ENCODE measurements at places on chromosomes 3 and 15.

DNA sequence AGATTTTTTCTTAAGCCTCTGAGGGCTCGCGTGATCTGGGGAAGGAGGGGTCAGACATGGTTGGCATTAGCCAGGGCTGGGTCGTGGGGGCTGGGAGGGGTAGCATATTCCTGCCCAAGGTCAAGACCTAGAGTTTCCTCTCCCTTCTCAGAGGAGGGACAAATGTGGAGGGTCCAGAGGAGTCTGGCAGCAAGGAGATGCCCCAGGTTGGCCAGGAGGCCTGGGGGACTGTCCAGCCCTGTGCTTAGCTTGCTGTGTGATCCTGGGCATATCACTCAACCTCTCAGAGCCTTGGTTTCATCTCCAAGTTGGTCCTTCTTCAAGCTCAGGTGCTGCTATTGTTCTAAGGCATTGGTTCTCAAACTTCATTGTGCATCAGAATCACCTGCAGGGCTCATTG is 9.1 kb upstream of the CAMP start:
- no peak for DNase-seq

DNA sequence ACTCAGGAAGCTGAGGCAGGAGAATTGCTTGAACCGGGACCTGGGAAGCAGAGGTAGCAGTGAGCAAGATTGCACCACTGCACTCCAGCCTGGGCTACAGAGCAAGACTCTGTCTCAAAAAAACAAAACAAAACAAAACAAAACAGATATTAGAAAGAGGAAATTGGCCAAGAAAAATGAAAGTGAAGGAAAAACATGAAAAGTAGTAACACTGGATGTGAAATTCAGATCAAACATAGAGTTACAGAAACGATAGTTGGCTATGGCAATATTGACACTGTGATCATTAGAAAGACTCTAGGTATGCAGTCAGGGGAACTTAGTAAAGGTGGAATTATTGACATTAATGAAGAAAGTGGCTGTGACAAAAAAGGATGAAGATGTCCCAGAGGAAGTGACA is 13.2 kb upstream of the TIPARP start:
- DNase-seq, result no peak

DNA sequence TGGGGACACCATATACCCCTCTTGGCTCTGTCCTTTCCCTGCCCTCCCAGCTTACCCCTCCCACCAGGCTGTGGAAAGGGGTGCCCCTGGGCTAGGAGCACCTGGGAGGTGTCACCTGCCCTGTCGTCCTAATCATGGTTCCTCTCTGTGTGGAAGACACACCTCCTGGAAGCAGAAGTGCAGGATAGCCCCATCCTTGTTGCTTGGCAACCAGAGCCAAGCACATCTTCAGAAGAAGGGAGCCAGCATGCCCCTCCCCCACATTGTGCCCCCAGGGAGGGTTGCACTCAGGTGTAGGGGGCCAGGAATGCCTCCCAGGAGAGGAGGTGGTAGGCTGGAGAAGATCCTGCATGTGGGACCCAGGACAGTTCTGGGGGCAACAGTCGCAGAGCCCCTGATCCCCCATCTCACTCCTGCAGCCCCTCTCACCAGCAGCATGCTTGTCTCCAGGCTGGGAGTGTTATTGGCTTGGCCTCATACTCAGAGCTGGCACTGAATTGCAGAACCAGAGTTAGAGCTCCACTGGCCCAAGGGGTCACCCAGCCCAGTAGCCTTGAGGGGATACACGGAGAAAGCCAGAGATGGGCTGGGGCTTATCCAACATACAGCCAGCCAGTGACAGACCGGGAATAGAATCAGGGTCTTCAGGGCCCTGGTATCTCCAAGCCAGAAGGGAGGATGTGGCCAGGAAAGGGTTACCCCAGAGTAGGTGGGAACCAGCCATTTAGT is 8.4 kb downstream of the RAB6B start:
- no peak for DNase-seq

GRCh38 chr3:65483480-65483879 is 555.2 kb downstream of the MAGI1 start:
- DNase-seq, result no peak

DNA sequence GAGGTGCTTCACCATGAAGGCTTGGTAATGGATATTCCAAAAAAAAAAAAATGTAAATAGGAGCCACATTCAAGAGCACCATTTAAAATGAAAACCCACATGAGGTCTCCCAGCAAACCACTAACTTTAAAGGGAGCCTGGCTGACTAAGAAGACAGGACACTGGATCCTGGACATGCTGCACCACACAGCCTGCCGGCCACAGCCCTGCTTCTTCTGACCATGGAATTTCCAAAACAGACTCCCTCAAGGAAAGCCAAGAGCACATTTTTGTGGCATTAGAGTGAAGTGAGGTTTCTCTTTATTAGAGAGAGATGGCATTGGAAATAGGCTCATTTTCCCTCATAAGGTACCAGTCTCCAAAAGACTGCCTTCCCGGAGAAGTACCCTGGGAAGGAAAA is 113.9 kb downstream of the RORA start:
- DNase-seq, result no peak

GRCh38 chr3:75237053-75237452 is 427.1 kb upstream of the FRG2C start:
- DNase-seq, result no peak

- no peak for DNase-seq
Observed at GRCh38 chr15:38369936-38370478, 83.9 kb upstream of the FAM98B start.

DNA sequence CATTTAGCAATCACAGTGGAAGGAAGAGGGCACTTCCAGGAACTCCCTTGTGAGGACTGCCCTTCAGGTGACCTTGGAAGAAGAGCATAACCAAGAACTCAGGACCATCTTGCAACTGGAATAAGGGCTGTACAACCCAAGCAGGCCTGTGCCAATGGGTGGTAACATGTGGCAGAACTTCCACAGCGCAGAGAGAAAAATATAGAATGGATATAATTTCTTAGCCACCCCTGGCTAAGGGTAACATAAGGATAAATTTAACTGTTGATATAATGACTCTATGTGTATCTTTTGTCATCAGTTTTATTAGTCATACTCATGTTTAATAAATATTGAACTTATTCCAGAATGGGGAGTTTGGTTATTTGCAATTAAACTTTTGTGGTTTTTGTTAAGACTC is 13.4 kb upstream of the MFSD1 start:
- no peak for DNase-seq

DNA sequence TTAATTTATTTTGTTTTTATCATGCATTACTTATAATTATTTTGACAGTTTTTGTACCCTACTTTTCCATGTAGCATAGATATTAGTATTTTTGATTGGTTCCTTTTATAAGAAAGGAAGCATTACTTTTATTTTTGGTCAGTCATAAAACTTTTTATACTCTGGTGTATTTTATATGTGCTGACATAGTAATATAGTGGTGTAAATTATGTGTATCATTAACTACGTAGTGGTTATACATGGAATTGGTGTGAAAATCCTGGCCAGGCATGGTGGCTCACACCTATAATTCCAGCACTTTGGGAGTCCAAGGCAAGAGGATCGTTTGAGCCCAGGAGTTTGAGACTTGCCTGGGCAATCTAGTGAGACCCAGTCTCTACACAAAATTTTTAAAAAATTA is 18.8 kb upstream of the NIPA2 start:
- DNase-seq, result no peak

- no peak for DNase-seq
Observed at GRCh38 chr15:96126859-96127258, 203.6 kb upstream of the NR2F2 start.

DNA sequence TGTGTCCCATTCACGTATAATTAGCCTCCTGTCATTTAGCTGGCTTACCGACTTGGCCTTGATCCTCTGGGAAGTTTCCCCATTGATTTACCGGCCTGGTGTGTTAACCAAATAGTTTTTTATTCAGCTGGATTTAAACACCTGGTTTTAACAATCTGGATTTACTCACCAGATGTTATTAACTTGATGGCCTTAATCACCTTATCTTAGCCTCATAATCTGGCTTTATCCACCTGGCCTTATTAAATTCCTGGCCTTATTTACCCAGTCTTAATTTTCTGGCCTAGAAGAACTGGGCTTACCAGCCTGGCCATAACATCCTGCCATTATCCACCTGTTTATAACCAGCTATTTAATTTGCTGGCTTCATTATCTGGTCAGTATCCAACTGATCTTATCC is 89.9 kb downstream of the IL12A start:
- DNase-seq, result no peak

GRCh38 chr15:27254801-27255200 is 283.8 kb downstream of the GABRG3 start:
- DNase-seq, result no peak

- peak; percentile 43 for DNase-seq
Observed at GRCh38 chr15:83365370-83365938, 81.0 kb upstream of the BNC1 start.

DNA sequence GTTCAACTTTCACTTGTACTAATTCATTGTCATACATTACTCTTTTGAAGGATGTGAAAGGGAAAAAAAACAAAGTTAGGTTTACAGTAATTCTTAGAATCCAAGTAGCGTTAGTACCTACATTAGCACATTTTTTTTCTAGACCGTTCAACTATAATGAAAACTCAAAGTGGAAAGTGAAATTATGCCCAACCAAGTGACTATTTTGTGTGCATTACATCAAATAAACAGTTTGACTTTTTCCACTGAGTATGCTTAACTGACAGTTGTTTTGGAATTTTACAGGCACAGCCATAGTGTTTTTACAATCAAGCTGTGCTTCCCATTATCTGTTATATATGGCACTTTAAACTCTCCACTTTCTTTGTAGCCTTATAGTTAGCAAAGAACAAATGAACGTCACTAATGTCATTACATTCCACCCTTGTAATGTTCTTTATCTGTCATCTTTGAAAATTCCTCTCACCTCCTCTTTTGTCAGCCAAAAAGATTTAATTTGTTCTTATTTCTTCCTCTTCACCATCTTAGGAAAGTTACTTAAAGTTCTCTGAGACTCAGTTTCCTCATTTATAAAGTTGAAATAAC is 142.3 kb upstream of the SOX2 start:
- DNase-seq, result no peak

DNA sequence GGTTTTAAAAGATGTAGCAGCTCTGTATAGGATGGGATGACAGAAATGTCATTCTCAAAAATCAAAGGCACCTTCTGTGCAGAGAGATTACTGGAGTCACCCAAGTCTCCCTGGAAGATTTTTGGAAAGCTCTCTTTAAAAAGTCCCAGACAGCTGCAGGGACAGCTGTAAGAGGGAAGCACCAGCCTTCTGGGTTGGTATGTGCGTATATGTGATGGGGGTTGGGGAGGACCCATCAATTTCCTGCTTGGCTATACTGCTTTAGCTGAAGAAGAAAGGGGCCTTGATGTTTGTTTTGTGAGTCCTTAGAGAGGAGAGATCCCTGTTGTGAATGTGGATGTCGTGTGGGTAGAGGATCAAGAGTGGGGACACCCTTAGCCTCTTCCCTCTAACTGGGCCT is 5.4 kb upstream of the SEC11A start:
- DNase-seq, result no peak

- DNase-seq, result no peak
Observed at GRCh38 chr3:172135820-172136219, 96.4 kb downstream of the FNDC3B start.

GRCh38 chr3:127471142-127471541 is 119.4 kb downstream of the TPRA1 start:
- DNase-seq, result no peak

GRCh38 chr3:129608936-129609590 is 2.6 kb upstream of the PLXND1 start:
- no peak for DNase-seq

- no peak for DNase-seq
Observed at GRCh38 chr3:160702290-160702689, 25.3 kb downstream of the ARL14 start.

- DNase-seq, result peak; percentile 25
Observed at GRCh38 chr3:9179826-9180763, 69.4 kb downstream of the SRGAP3 start.

DNA sequence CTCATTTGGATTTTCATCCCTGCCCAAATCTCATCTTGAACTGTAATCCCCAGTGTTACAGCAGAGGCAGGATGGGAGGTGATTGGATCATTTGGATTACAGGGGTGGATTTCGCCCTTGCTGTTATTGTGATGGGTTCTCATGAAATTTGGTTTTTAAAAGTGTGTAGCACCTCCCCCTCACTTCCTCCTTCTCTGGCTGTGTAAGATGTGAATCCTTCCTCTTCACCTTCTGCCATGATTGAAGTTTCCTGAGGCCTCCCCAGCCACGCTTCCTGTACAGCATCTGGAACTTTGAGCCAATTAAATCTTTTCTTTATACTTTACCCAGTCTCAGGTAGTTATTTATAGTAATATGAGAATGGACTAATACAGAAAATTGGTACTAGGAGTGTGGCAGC is 316.8 kb downstream of the PLCL2 start:
- no peak for DNase-seq

GRCh38 chr3:96706509-96706908 is 107.9 kb upstream of the EPHA6 start:
- DNase-seq, result no peak

- no peak for DNase-seq
Observed at GRCh38 chr15:62977952-62978811, 64.4 kb upstream of the TPM1 start.

- no peak for DNase-seq
Observed at GRCh38 chr3:34180532-34180931, 382.1 kb downstream of the PDCD6IP start.

DNA sequence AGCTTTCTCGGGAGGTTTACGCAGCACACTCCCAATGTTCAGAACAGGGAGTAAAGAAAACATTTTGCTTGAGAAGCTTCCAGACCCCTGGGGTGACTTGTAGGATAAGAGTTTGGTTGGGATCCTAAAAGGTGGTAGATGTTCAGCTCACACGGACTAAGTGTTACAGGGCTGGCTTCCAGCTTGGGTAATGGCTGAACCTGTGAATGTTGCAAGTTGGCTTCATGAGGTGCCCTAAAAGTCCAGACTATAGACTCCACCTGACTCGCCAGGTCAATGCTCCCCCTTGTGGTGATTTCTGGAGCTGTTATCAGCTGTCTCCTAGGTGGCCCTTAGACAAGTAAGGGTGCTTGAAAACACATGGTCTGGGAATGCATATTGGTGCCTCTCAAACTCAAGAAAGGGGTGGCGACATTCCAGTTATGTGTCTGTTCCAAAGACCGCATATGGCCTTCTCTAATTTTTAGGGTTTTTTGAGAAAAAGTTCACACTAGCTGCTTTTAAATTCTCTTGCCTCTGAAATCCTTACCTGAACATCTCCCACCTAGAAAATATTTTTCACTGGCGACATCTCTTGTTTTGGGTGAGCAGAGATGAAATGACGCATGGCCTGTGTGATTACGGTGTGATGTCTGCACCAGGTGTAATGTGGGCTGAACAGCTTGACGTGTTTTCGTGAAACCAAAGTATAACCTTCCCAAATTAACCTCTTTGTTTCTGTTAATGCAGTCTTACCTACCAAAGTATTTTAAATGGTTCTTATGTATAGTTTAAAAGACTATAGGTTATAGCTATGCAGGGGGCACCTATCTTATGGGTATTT is 175.7 kb upstream of the KBTBD8 start:
- peak; percentile 79 for DNase-seq

GRCh38 chr3:189727158-189727557 is 96.0 kb downstream of the TP63 start:
- DNase-seq, result no peak

- DNase-seq, result no peak
Observed at GRCh38 chr15:64035525-64035924, 10.8 kb downstream of the DAPK2 start.
